ENCODE measurements at places on chromosomes 13 and 19. TPM values are rescaled to one million over a fixed set of nuclear protein-coding genes. Genes with fewer than 3 reads are reported as not detected.

The SIGLEC10 gene
- total RNA-seq: not detected

The ENOX1 gene
- total RNA-seq: 9.1 TPM

The AZU1 gene
- total RNA-seq: not detected

The PRTN3 gene
- total RNA-seq: not detected

The KL gene
- 1.3 TPM for total RNA-seq

The TMPRSS9 gene
- total RNA-seq: 0.66 TPM

DNA sequence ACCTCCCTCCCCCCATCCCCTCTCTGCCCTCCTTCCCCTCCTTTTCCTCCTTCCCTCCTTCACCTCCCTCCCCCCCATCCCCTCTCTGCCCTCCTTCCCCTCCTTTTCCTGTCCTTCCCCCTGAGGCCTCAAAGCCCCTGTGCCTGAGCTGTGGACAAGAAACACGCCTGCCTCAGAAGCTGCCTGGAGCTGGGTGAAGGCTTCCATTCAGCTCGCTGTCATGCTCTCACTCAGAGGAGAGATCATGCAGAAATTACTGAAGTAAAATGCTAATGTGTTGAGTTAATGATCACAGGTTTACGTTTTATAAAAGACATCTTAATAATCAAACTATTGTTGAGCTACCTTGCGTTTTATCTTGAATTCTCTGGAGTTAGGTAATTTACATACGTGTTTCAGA is 114.5 kb downstream of the ATP11A start:
- DNase-seq: no peak

DNA sequence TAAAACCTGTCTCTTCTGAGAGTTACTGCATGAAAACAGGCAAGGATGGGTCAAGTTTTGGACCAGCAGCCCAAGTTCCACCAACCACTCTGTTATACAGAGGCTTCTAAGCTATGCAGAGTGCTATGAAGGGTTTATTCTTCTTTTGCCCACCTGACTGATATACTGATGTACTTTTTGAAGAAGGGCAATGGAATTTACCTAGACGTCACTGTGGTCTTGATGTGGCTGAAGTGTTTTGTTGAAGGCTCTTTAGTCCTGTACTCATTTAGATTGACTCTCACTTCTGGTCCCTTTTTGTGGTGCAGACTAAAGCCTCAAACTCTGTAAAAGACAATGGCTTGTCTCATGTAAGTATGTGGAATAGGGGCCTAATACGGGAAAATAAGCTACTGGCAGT is 92.0 kb downstream of the DGKH start:
- no peak for DNase-seq

- no peak for DNase-seq
These were observed at the start of gene GZMM for GRCh38 chr19:543910-544608. GZMM (plus strand) TSS chr19:544053; CDS start chr19:544072, 19 bp downstream.

- no peak for DNase-seq
These were observed 68.7 kb upstream of the CACNA1A start for GRCh38 chr19:13574933-13575332.

DNA sequence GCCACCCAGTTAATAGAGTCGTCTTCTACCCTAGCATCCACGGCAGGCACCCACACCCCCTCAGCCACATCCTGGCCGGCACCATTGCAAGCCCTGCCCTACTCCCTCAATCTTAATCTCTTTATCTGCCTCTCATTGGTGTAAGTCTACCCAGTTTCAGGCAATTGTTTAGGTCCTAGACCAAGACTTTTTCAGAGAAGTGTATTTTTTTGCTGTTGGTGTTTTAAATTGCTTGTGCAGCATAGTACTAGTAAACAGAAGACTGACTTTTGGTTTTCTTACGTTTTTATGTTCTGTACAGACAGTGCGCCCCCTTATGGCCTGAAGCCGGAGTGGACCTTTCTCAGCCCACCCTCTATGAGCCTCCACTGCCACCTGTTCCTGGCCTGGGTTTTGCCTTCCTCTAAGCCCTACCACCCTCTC is 2.3 kb upstream of the LCP1 start:
- peak; percentile 47 for DNase-seq

GRCh38 chr19:32902448-32902847 is 32.9 kb upstream of the SLC7A9 start:
- DNase-seq: no peak

- DNase-seq: no peak
These were observed 41.7 kb downstream of the LTBP4 start for GRCh38 chr19:40642757-40643305.

DNA sequence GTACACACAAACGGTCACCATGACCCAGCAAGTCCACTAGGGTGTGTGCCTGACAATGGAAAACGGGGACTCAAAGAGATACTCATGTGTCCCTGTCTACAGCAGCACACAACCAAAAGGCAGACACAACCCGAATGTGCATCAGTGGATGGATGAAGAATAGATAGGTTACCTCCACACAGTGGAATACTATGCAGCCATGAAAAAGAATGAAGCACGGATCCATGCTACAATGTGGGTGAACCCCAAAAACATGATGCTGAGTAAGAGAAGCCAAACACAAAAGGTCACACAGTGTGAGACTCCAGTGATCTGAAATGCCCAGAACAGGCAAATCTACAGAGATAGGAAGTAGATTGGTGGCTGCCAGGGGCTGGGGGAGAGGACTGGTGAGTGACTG is 9.0 kb downstream of the CERS1 start:
- DNase-seq: no peak

- no peak for DNase-seq
These were observed 579.5 kb downstream of the DCT start for GRCh38 chr13:93899981-93900380.

DNA sequence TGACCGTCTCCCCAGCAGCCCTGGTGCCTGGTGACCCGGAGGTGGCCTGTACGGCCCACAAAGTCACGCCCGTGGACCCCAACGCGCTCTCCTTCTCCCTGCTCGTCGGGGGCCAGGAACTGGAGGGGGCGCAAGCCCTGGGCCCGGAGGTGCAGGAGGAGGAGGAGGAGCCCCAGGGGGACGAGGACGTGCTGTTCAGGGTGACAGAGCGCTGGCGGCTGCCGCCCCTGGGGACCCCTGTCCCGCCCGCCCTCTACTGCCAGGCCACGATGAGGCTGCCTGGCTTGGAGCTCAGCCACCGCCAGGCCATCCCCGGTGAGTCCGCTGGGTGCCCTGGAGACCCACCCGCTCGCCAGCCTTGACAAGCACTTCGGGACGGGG is 2.2 kb downstream of the MADCAM1 start:
- DNase-seq: no peak

DNA sequence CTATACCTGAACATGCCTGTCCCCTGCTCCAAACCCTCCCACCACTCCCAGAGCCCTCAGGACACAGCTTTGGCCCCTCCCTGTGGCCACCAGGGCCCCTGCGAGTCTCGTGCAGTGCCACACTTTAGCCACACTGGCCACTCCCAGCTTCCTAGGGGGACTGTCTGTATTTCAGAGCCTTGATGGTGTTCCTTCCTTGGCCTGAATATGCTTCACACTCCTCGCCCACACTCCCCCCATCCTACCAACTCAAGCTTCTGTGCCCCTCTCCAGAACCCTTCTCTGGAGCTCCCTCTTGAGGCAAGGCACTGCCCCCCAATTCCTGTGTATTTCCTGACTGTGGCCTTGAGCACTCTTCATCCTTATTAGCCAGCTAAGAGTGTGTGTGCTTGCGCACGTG is 80.2 kb downstream of the DPF1 start:
- DNase-seq: peak; percentile 29

- no peak for DNase-seq
These were observed 7.6 kb downstream of the COL4A2 start for GRCh38 chr13:110314516-110315245.

DNA sequence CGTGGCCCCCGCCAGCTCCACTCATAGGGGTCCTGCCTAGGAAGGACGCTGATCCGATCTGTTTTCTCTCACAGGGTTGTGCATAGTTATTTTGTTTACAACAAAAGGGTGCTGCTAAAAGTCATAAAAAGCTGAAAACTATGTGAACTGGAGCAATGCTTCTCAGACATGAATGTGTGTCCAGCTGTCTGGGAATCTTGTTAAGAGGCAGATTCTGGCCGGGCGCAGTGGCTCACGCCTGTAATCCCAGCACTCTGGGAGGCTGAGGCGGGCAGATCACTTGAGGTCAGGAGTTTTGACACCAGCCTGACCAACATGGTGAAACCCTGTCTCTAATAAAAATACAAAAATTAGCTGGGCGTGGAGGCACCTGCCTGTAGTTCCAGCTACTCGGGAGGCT is 8.6 kb downstream of the LRRC4B start:
- no peak for DNase-seq

DNA sequence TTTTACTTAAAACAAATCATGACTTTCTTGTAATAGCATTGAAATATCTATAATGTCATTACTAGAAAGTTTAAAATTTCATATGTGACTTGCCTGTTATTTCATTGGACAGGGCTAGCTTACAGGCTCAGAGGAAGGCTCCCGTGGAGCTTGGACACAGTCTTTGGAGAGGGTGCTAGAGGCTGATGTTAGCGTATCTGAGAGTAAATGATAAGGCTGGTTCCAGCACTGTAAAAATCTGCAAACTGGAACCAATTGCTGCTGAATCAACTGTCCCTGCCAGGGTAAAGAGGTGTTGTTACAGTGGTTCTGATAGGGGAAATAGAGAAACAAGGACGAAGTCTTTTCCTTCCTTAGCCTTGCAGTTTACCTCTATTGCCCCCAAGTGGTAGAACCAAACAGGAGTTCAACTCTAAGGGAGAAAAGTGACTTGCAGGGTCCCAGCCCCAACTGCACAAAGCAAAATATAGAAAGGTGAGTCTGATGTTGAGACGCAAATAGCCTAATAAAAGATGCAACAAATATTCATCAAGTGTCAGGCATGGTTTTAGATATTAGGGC is 901.7 kb downstream of the DIAPH3 start:
- DNase-seq: peak; percentile 17
